ENCODE measurements at places on chromosomes 12 and 14. TPM values are rescaled to one million over a fixed set of nuclear protein-coding genes. Genes with fewer than 3 reads are reported as not detected.

Gene GPR84
- total RNA-seq = not detected

Gene GZMB
- not detected for total RNA-seq

Gene DENND5B
- total RNA-seq = 24.9 TPM

Gene TGM1
- total RNA-seq = 0.33 TPM

Gene ACACB
- 9.3 TPM for total RNA-seq

Gene GMPR2
- total RNA-seq = 83.4 TPM

Gene APEX1
- total RNA-seq = 56.5 TPM

Gene BATF
- total RNA-seq = not detected

Gene BDKRB2
- 4.7 TPM for total RNA-seq

Gene TPPP2
- not detected for total RNA-seq

Gene PRH2
- total RNA-seq = not detected

Gene SMIM41
- total RNA-seq = not detected

Gene OTOGL
- 0.44 TPM for total RNA-seq

Gene ZNF705A
- not detected for total RNA-seq

Gene GLIPR1L1
- total RNA-seq = not detected

Gene OR11H12
- total RNA-seq = not detected

Gene PPP4R4
- total RNA-seq = 3.8 TPM

Gene RTN1
- 1.6 TPM for total RNA-seq

- H3K27me3 ChIP-seq = no peaks in the 10 kb centered on the region
- no peak overlapping the region for H3K27ac ChIP-seq
- H3K36me3 ChIP-seq = no peaks in the 10 kb centered on the region
- H3K4me1 ChIP-seq = no peaks in the 10 kb centered on the region
- H3K4me3 ChIP-seq = no peak overlapping the region
These were observed 49.9 kb downstream of the HELB start for GRCh38 chr12:66352197-66352596.

- no peaks in the 10 kb centered on the region for H3K36me3 ChIP-seq
- no peak for DNase-seq
- H3K4me1 ChIP-seq = peaks cover 7% of the 10 kb centered on the region
- H3K27ac ChIP-seq = no peak overlapping the region
- no peaks in the 10 kb centered on the region for H3K27me3 ChIP-seq
These were observed 29.5 kb downstream of the AREL1 start for GRCh38 chr14:74683406-74683805.

DNA sequence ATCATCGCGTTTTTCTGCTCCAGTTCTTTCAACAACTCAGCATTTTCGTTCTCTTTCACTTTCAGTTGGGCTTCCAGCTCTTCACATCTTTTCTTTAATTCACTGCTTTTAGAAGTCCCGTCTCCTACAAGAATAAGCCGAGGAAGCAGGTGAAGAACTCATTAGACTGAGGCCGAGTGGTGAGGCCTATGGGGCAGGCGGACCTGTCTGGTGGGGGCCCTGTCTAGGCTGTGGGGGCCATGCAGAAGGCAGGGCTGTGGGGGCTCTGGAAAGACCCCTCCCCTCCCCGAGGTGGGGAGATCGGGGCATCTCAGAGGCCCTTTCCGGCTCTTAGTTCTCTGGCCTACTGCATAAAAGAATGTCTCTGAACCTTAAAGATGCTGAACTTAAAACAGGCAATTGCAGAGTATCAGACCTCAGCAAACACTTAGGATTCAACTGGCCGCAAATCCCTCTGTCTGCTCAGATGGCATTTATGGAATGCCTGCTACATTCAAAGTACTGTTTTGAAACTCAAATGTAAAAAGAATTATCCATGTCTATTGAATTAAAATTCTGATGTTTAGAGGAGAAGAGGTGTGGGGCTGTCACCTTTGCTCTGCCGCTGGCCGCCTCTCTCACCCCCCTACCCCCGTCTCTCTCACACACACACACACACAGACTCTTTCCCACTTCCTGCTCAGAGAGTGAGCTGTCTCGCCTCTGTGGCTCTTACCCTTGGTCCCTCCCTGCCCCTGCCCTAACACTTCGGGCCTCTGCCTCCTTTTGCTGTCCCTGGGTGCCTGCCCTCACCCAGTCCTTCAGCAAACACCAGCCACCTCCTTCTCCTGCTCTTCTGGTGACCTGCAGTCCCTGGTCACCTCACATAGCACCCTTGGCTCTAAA, 34.7 kb downstream of the CCDC92 start:
- H3K27me3 ChIP-seq = no peaks in the 10 kb centered on the region
- no peaks in the 10 kb centered on the region for H3K4me1 ChIP-seq
- no peak overlapping the region for H3K4me3 ChIP-seq
- no peak for DNase-seq
- no peaks in the 10 kb centered on the region for H3K36me3 ChIP-seq

GRCh38 chr12:11759494-11759878, 110.0 kb downstream of the ETV6 start:
- H3K36me3 ChIP-seq = no peaks in the 10 kb centered on the region
- DNase-seq = no peak
- H3K4me3 ChIP-seq = no peak overlapping the region
- H3K27me3 ChIP-seq = no peaks in the 10 kb centered on the region
- H3K27ac ChIP-seq = peak overlapping the region; percentile 80

- H3K4me3 ChIP-seq = no peak overlapping the region
- peaks cover 4% of the 10 kb centered on the region for H3K4me1 ChIP-seq
- no peak overlapping the region for H3K27ac ChIP-seq
- H3K27me3 ChIP-seq = no peaks in the 10 kb centered on the region
- DNase-seq = no peak
- no peaks in the 10 kb centered on the region for H3K36me3 ChIP-seq
These were observed 148.6 kb downstream of the FBXL14 start for GRCh38 chr12:1445807-1446206.

- no peaks in the 10 kb centered on the region for H3K4me1 ChIP-seq
- peak; percentile 54 for DNase-seq
- no peak overlapping the region for H3K4me3 ChIP-seq
- no peaks in the 10 kb centered on the region for H3K27me3 ChIP-seq
- H3K36me3 ChIP-seq = no peaks in the 10 kb centered on the region
- H3K27ac ChIP-seq = no peak overlapping the region
These were observed 40.5 kb downstream of the SLC2A14 start for GRCh38 chr12:7832059-7832696.

- H3K27me3 ChIP-seq = no peaks in the 10 kb centered on the region
- no peaks in the 10 kb centered on the region for H3K4me1 ChIP-seq
- H3K4me3 ChIP-seq = no peak overlapping the region
- no peaks in the 10 kb centered on the region for H3K36me3 ChIP-seq
- no peak for DNase-seq
These were observed 3.3 kb upstream of the SLC22A17 start for GRCh38 chr14:23355871-23356435.

DNA sequence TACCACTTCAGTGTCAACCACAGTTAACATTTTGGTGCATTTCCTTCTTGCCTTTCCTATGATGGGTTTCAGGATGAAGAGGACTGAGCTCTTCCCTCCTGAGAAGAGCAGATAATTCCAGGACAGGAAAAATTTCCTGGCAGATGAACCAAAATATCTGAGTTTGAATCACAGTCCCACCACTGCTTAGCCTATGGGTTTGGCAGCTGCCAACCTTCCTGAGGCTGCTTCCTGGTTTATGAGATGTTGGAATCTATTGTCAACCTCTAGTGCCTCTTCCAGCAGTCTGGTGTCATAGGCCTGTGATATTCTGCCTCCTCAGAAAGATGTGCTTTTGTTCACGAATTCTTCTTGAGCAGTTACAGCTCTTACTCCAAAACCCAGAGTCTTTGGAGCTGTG, 197.4 kb upstream of the FRMD6 start:
- no peaks in the 10 kb centered on the region for H3K4me1 ChIP-seq
- H3K27ac ChIP-seq = no peak overlapping the region
- DNase-seq = no peak
- H3K36me3 ChIP-seq = no peaks in the 10 kb centered on the region
- H3K4me3 ChIP-seq = no peak overlapping the region

- H3K36me3 ChIP-seq = no peaks in the 10 kb centered on the region
- H3K4me1 ChIP-seq = no peaks in the 10 kb centered on the region
- no peak overlapping the region for H3K4me3 ChIP-seq
- H3K27ac ChIP-seq = no peak overlapping the region
These were observed 27.2 kb upstream of the LRRK2 start for GRCh38 chr12:40197590-40197989.

DNA sequence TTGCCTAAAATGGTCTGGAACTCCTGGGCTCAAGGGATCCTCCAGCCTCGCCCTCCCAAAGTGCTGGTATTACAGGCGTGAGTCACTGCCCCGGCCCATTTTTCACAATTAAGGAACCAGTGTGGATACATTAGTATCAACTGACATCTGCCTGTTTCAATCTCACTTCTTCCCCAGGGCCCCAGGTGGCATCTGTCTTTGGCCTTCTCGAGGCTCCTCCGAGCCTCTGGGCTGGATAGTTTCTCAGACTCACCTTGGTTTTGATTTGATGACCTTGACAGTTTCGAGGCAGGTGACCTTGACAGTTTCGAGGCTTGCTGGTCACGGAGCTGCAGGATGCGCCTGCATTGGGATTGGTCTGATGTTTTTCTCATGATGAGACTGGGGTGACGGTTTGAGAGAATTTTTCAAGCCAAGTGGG, 41.0 kb upstream of the NCOR2 start:
- no peak for DNase-seq
- H3K36me3 ChIP-seq = no peaks in the 10 kb centered on the region
- H3K4me1 ChIP-seq = peaks cover 42% of the 10 kb centered on the region
- H3K27me3 ChIP-seq = no peaks in the 10 kb centered on the region
- no peak overlapping the region for H3K4me3 ChIP-seq

DNA sequence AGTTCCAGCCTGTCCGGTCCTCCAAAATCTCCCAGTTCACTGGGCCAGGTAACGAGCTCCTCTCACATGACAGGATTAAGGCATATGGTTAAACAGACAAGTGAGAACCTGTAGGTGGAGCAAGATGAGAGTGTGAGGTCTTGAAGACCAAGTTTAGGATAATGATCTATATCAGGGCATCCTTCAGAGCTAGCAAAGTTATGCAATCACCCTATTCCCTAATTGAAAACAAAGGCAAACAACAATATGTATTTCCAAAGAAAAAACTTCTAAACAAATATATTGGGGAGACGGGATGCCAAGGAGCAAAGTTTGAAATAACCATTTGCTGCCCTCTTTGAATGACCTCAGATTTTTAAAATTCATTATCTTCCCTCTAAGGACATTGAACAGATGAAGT, 571.2 kb downstream of the BCL11B start:
- H3K4me3 ChIP-seq = no peak overlapping the region
- H3K36me3 ChIP-seq = no peaks in the 10 kb centered on the region
- H3K27me3 ChIP-seq = no peaks in the 10 kb centered on the region
- no peak overlapping the region for H3K27ac ChIP-seq

- H3K27me3 ChIP-seq = no peaks in the 10 kb centered on the region
- H3K36me3 ChIP-seq = no peaks in the 10 kb centered on the region
- H3K27ac ChIP-seq = no peak overlapping the region
- DNase-seq = no peak
- no peak overlapping the region for H3K4me3 ChIP-seq
These were observed 33.8 kb downstream of the DCP1B start for GRCh38 chr12:1970331-1970900.

- no peaks in the 10 kb centered on the region for H3K36me3 ChIP-seq
- H3K27ac ChIP-seq = peak overlapping the region; percentile 14
- H3K4me1 ChIP-seq = peaks cover 5% of the 10 kb centered on the region
- peak; percentile 67 for DNase-seq
These were observed 122.1 kb downstream of the PRKD1 start for GRCh38 chr14:29805415-29806123.

- no peak for DNase-seq
- H3K4me1 ChIP-seq = no peaks in the 10 kb centered on the region
- no peak overlapping the region for H3K27ac ChIP-seq
- H3K36me3 ChIP-seq = no peaks in the 10 kb centered on the region
- H3K4me3 ChIP-seq = no peak overlapping the region
These were observed 39.1 kb upstream of the STAB2 start for GRCh38 chr12:103547929-103548328.

- no peak overlapping the region for H3K4me3 ChIP-seq
- DNase-seq = no peak
- H3K4me1 ChIP-seq = peaks cover 13% of the 10 kb centered on the region
- no peak overlapping the region for H3K27ac ChIP-seq
These were observed 280.3 kb downstream of the KSR2 start for GRCh38 chr12:117688446-117688845.

DNA sequence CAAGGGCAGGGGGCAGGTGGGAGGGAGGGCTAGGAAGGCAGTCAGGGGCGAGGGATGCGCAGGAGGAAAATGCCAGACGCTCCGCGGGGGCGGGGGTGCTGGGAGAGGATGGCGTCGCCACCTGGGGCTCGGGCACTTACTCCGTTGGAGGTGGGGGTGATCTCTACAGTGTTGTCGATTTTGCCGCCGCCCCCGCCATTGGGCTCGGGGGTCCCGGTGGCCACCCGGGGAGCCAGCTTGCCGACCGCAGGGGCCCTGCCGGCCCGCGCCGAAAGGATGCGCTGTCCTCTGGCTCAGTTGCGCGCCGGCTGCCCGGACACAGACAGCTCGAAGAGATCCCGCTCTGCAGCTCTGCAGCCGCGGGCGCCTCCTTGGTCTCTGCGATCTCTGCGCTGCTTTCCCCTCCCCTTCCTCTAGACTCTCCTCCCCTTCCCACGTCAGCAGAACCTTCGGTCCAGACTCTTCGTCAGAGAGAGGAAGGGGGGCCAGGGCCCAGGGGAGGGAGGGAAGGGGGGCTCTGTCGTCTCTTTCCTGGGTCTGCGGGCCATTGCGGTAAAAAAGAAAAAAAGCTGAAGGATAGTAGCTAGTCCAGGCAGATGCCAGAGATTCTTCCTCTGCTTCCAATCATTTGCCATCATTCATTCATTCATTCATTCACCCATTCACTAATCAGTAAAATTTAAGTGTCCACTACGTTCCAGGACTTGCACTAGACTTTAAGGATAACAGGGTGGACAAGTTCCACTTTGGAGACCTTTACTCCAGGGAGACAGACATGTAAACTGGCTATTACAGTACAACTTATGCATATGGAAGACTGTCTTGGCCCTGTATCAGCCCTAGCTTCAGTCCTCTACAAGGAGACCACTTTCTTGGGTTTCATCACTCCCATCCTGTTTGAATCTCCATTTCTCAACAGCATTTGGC, at the start of gene SLC22A17:
SLC22A17 (minus strand) TSS at position 382 of the 927 bp plus-strand sequence.
- no peaks in the 10 kb centered on the region for H3K27me3 ChIP-seq
- H3K27ac ChIP-seq = peak within 1 kb of the TSS; percentile 66
- DNase-seq = peak; percentile 93
- H3K4me3 ChIP-seq = peak within 1 kb of the TSS; percentile 68
- H3K4me1 ChIP-seq = no peaks in the 10 kb centered on the region

- DNase-seq = no peak
- H3K4me3 ChIP-seq = no peak overlapping the region
- H3K36me3 ChIP-seq = no peaks in the 10 kb centered on the region
- H3K4me1 ChIP-seq = peaks cover 6% of the 10 kb centered on the region
These were observed 20.4 kb downstream of the CLMN start for GRCh38 chr14:95299271-95299670.

DNA sequence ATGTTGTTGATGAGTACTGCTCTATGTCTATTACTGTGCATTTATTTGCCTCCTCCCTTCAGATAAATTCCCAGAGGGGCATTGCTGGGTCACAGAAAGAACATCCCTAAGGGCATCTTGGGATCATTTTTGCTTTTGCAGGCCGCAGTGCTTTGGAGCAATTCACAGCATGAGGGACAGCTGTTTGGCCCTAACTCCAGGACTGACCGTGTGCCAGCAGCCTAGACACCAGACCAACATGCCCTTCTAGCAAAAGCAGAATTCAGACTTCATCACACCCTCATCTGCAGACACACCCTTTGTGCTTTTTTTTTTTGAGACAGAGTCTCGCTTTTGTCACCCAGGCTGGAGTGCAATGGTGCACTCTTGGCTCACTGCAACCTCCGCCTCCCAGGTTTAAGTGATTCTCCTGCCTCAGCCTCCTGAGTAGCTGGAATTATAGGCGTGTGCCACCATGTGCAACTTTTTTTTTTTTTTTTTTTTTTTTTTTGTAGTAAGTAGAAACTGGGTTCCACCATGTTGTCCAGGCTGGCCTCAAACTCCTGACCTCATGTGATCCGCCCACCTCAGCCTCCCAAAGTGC, 31.0 kb downstream of the RNF34 start:
- no peaks in the 10 kb centered on the region for H3K27me3 ChIP-seq
- no peak for DNase-seq
- H3K4me1 ChIP-seq = no peaks in the 10 kb centered on the region
- no peak overlapping the region for H3K4me3 ChIP-seq

All from hepatocyte (in vitro differentiated cells).